ENCODE measurements at places on chromosomes 12 and 14. TPM values are rescaled to one million over a fixed set of nuclear protein-coding genes. Genes with fewer than 3 reads are reported as not detected.

DNA sequence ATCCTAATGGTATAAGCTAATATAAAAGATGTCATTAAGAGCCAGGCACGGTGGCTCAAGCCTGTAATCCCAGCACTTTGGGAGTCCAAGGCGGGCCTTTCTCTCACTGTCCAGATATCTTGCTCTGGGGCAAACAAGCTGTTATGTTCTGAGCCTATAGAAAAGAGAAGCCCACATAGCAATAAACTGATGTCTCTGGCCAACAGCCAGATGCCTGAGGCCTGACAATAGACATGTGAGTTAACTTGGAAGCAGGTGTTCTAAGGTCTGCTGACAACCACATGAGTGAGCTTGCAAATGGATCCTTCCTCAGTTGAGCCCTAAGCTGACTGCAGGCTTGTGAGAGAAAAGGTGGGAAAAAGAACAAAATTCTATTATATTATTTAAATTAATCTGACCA is 25.0 kb downstream of the YAF2 start:
- DNase-seq: no peak

DNA sequence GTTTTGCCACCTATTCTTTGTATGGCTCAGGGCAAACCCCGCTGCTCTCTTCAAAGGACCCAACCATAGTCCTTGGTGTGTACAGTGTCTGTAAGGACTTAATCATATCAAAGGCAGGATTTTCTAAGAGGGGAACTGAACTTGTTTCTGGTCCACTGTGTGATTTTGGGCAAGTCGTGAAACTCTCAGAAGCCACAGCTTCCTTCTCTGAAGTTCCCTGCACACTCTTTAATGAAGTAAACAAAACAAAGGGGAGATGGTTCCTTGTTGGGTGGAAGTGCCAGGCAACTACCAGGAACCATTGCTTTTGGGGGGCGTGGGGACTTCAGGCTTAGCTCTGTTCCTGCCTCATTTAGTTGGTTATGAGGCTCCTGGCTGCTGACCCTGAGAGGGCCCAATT is 152.4 kb downstream of the VRK1 start:
- DNase-seq: no peak

DNA sequence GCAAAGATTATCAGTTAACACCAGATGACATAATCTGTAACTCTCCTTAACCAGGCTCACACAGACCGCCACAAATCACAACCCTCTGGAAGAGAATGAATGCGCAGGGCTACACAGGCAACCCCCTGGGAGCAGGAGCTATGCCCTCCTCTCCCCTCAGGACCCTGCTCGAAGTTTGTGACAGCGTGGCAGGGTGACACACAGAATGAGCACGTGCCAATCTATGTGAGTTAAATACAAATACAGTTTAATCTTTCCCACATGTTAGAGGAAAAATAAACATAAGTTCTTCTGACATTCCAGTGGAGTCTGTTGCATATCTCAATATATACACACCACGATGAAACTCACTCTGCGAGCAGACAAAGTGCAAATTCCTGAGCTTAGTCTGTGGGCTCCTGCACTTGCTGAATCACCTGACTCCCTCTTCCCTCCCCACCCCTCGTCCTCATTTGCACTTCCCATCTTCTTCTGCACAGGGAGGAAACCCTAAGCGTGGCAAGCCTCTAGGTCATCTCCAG is 37.6 kb downstream of the BCAT1 start:
- DNase-seq: no peak

- no peak for DNase-seq
Measured at GRCh38 chr12:25194722-25195055, 271 bp downstream of the DNAI7 start.

DNA sequence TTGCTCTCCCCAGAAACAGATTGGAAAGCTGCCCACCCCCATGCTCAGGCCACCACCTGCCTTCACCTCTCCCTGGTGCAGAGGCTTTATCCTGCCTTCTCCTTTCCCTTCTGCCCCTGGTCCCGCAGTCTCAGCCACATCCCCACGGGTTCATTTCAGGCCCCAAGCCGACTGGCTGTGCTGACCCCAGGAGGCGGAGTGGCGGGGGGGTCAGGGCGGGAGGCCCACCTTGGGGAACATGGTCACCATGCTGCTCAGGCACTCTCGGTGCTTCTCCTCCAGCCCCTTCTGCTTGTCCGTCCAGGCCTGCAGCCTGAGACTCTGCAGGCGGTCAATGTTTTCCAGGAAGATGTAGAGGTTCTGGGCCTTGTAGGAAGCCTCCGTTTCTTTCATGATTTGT is 6.9 kb downstream of the FAM186B start:
- DNase-seq: no peak

- DNase-seq: no peak
Measured at GRCh38 chr12:7212678-7213077, 23.2 kb downstream of the PEX5 start.

The PHC1 gene
- total RNA-seq: 16.5 TPM

The KRT75 gene
- total RNA-seq: not detected

The MYH6 gene
- total RNA-seq: not detected

Data from activated naive CD8-positive, alpha-beta T cell treated with anti-CD3 and anti-CD28 coated beads for 36 hours (primary cell).